ENCODE measurements at places on chromosomes 6 and 20. TPM values are rescaled to one million over a fixed set of nuclear protein-coding genes. Genes with fewer than 3 reads are reported as not detected.

The RSPH3 gene
- 3.2 TPM for polyA plus RNA-seq

The KIF25 gene
- 0.99 TPM for polyA plus RNA-seq

The TINAG gene
- polyA plus RNA-seq = not detected

The NTSR1 gene
- 0.10 TPM for polyA plus RNA-seq

The LRRC73 gene
- polyA plus RNA-seq = not detected

The ZNF292 gene
- 16.9 TPM for polyA plus RNA-seq

The NRSN1 gene
- not detected for polyA plus RNA-seq

The PNRC1 gene
- 102 TPM for polyA plus RNA-seq

The LY6G6C gene
- polyA plus RNA-seq = 0.28 TPM

The ZNF831 gene
- 0.31 TPM for polyA plus RNA-seq

Measured in hindlimb muscle (tissue), 1 donor.